ENCODE measurements at places on chromosomes 13 and 19.

DNA sequence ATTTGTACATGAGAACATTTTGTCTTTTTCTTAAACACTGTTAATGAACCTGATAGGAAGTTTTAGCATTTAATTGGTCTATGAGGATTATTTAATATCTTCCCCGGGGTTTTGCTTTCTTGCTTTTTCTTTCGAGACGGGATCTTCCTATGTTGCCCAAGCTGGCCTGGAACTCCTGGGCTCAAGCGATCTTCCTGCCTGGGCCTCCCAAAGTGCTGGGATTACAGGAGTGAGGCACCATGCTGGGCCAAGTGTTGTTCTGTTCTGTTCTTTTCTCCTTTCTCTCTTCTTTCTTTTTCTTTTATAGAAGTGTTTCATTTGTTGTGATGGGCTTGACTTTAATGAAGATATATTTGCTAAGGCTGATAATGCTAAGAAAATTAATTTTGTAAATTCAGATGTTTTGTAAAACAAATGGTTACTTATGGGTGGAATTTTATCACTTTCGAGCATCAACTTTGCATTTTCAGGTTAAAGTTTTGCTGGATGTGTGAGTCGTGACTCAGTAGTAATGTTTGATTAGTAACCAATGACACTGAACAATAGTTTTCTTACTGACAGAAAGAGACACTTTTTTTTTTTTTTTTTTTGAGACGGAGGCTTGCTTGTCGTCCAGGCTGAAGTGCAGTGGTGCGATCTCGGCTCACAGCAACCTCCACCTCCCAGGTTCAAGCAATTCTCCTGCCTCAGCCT lies 2.2 kb downstream of the PAN3 start:
- no peak for DNase-seq

DNA sequence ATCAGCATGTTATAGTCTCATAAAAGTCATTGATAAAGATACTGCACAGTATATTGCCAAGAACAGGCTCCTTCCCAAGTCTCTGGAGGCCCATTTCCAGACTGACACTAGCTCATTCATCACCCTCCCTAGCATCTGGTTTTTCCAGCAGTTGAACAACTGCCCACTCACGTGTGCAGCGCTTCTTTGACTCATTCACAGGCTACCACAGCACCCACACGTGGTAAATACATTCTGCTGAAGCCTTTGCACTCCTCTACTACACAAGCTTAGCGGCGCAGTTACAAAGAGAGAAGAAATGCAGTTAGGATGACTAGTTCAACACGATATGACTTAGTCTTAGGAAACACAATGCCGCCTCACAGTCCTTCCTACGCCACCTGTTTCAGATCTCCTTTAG lies 87.7 kb downstream of the DOCK9 start:
- DNase-seq = no peak

GRCh38 chr19:48506138-48506733 lies 5.4 kb downstream of the LMTK3 start:
- peak; percentile 10 for DNase-seq

- DNase-seq = no peak
Measured at GRCh38 chr19:334296-335071, 10.1 kb downstream of the MIER2 start.

DNA sequence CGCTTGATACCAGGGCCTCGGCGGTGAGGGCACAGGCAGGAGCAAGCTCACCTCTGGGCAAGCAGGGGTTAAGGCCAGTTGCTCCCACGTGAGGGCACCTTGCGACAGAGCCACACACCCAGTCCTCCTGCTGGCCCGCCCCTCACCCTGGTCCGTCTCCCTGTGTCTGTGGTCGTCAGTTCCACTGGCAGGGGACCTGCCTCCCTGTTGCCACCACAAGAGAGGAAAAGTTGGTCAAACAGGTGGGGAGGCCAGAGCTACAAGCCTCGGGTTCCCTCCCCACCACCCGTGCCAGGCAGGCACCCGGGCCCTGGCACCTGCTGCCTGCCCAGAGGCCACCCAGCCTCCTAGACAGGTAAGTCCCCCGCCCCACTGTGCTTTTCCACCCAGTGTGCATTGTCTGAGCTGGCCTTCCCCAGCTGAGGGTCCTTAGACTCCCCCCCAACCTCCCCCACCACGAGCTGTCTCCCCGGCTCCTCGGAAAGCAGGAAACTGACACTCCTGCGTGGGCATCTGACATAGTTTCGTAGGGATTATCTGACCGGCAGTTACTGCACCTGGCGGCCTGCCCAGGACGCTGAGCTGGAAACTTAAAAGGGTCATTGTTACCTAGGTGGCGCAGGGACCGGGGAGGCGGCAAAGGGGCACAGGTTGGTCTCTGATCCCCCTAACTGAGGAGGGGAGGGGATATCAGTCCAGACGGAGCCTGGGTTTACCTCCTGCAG lies at the start of gene TJP3:
Gene TJP3, plus strand, starts transcription at position 178 of the 725 bp plus-strand sequence. CDS start 20,049 bp downstream, outside the sequence.
- DNase-seq = no peak

- DNase-seq = no peak
Measured at GRCh38 chr13:24011266-24011665, 114.0 kb upstream of the C1QTNF9B start.

DNA sequence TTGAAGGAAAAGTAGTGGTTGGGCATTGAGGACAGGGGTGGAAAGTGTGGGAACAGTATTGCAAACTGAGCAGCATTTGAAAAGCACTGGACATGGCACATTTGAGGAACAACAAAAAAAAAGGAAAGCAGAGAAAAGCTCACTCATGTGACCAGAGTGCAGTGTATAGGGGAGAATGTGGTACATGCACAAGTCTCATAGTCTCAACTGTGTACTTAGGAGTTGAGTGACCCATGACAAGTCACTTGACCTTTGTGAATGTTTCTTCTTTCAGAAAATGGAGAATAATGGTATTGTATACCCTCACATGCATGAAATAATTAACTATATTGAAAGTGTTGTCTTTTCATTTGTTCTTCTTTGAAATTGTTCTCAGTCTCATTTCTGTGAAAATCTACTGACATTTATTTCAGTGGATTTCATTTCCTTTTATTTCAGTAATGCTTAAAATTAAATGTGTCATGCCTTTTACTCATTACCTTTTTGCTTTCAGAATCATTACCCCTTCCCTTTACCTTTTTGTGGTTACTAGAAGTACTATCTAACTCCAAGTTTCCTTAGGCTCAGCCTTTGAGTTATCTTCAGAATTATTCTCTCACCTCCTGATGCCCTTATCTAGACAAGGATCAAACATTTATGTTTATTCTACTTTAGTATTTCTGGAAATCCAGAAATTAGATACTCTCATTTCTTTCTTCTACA lies 79.1 kb upstream of the MLNR start:
- no peak for DNase-seq

GRCh38 chr13:36331280-36331679 lies 14.9 kb downstream of the SPART start:
- DNase-seq = no peak

GRCh38 chr19:49766930-49767299 lies at the start of gene AP2A1:
TSS of gene AP2A1 (plus strand) at chr19:49767001. CDS start at chr19:49767134, 133 bp downstream.
- DNase-seq = no peak

GRCh38 chr19:7507884-7508283 lies 8.0 kb upstream of the ZNF358 start:
- DNase-seq = peak; percentile 40

DNA sequence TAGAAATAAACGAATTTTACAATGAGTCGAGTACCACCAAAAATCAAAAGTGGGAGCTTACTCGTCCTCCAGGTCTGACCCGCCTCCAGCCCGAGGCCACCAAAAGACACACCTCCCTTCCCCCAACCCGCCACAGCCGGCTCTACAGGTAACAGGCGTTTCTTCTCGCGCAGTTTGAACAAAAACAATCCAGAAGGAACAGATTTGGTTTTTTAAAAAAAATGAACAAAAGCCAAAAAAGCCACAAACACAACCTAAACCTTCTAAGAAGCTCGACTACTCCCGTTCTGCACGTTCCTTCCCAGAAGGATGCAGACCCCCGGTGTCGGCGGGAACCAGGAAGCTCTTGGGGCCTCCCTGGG lies 671 bp downstream of the ZDHHC20 start:
- DNase-seq = no peak

GRCh38 chr19:720345-721160 lies 11.8 kb downstream of the PALM start:
- DNase-seq = no peak

Data from AG09319 (cell line).